ENCODE measurements at places on chromosomes 7 and 10.

GRCh38 chr7:82699773-82700186 is 256.2 kb upstream of the CACNA2D1 start:
- no peak for DNase-seq

DNA sequence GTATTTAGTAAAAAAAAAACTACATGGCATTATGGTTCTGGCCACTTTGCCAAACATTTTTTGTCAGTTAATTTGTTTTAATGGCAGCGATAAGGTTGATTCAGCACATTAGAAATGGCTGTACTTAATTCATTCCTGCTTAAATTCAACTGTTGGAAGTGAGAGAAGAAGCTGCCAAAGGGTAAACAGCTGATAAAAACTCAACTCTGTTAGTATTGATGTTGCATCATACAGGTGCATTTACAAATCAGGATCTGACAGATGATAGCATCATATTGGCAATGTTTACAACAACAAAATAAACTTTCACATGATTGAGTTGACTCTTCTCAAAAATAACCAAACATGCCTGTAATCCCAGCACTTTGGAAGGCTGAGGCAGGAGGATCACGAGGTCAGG is 444.3 kb downstream of the IPMK start:
- DNase-seq: no peak

DNA sequence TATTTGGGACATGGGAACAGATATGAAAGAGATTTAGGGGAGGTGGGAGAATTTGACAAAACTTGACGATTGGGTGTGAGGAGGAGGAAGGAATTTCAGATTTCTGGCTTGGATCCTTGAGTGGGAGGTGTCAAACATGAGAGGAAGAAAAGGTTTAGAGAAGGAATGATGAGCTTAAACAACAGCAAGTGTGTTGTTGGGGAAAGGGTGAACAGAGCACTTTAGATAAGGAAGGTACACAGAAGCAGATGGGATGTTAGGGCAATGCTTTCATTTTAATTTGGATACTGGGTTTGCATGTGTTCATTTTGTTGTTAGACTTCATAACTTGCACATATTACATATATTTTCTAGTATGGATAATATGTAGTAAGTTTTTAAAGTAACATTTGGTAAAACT is 23.2 kb downstream of the REEP3 start:
- no peak for DNase-seq

DNA sequence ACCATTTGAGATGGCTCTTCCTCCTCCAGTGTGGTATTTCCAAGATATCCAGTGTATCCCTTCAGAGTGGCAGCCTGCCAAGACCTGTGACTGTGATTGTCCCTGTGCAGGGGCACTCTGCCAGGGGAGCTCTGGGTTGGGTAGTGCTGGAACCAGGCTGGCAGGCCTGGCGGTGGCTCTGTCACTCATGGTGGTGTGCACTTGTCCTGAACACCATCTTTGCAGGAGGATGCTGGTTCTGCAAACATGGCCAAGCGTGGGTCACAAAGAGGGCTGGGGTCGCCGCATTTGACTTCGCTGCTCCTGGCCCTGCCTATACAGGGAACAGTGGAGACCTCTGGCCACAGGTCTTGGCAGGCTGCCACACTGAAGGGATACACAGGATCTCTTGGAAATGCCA is 205.2 kb downstream of the PRPF18 start:
- peak; percentile 44 for DNase-seq

- DNase-seq: no peak
Measured at GRCh38 chr7:118111347-118111746, 72.6 kb upstream of the LSM8 start.

All from NCI-H1092 (cell line).